ENCODE measurements at places on chromosomes 6 and 20.
A peak's percentile ranks its signal among the peaks of the same experiment; 100 is the strongest.

DNA sequence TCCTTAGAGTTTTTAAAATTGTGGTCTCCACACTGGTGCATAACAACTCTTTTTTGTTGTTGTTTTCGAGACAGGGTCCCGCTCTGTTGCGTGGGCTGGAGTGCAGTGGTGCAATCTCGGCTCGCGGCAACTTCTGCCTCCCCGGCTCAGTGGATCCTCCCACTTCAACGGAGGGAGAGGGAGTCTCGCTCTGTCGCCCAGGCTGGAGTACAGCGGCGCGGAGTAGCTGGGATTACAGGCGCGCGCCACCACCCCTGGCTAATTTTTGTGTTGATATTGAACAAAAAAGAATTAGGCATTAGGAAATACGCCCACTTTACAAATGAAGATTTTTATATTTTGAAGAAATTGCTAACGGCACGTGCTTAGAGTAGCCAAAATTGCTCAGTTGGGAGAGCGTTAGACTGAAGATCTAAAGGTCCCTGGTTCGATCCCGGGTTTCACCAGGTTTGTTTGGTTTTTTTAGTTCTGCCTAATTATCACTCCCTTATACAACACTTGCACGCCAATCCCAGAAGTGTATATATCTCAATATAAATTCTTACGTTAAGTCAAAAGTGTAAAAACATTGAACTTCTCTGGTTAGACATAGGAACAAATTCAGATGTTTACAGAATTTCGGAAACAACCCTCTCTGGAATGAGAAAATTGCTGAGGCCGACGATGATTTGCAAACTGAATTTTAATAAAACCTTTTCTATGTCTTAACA, 159.6 kb downstream of the TRIM27 start:
- H3K27me3 ChIP-seq, result no peaks in the 10 kb centered on the region
- H3K4me3 ChIP-seq, result no peak overlapping the region
- no peak overlapping the region for H3K27ac ChIP-seq
- H3K36me3 ChIP-seq, result no peaks in the 10 kb centered on the region
- H3K4me1 ChIP-seq, result no peaks in the 10 kb centered on the region

DNA sequence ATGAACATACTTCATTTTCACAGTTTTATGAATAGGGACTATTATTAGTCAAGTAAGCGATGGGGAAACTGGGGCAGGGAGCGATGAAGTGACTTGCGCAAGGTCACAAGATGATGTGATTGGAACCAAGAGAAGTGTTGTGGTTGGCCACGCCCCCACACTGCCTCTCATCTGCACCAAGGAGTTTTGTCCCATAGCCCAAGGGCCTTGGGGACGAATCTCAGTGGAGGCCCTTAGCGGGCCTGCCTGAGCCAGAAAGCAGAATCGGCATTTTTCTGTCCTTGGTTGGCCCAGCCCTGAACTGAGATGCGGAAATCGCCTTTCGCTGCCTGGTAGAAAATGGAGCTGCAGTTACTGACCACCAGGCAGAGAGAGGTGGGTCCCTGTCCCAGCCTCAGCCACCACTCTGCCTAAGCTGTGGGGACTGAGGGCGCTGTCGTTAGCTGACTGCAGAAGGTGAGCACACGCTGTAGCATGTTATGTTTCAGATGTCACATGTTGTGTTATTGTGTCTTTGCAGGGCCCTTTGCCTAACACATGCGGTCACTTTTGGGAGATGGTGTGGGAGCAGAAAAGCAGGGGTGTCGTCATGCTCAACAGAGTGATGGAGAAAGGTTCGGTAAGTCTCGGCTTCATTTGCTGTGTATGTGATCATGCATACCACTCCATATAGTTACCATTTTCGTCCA, 57.8 kb downstream of the PTPN1 start:
- H3K4me3 ChIP-seq, result no peak overlapping the region
- H3K4me1 ChIP-seq, result peaks cover 16% of the 10 kb centered on the region
- no peaks in the 10 kb centered on the region for H3K36me3 ChIP-seq
- H3K27me3 ChIP-seq, result no peaks in the 10 kb centered on the region
- no peak for DNase-seq

GRCh38 chr20:45290677-45291355, 15.8 kb upstream of the RBPJL start:
- no peaks in the 10 kb centered on the region for H3K4me1 ChIP-seq
- peak; percentile 89 for DNase-seq
- no peaks in the 10 kb centered on the region for H3K36me3 ChIP-seq
- no peaks in the 10 kb centered on the region for H3K27me3 ChIP-seq

DNA sequence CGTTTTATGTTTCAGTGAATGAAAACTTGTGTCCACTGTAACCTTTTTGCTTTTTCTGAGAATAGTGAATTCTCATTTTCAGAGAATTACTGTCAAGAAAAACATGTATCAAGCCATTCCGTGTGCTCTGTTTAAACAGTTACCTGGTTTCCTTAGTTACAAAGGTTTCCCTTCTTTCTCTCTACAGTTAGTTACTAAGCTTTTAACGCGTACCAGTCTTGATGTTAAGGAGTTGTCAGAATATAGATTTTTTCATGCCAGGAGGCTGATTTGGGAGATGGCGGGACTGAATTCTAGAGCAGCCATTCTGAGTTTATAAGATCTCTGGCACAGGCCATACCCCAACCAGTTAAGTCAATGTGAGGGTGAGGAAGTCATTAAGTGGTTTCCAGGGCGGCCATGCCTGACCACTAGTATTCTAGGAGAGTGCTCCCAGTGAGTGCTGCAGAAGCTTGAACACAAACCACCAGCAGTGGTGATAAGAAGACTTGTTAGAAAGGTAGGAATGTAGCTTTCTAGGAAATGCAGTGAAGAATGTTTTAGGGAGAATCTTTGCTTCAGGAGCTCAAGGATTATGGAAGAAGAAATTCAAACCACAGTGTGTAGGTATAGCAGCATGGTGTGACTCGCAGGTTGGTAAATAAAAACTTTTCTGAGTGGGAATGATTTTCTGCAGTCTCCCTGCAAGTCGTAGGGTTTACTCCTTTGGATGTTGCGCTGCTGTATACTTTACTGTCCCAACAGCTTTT, 112.9 kb downstream of the JARID2 start:
- H3K36me3 ChIP-seq, result no peaks in the 10 kb centered on the region
- H3K27ac ChIP-seq, result no peak overlapping the region
- H3K4me3 ChIP-seq, result no peak overlapping the region

GRCh38 chr20:48983423-48984400, 62.2 kb downstream of the ARFGEF2 start:
- no peaks in the 10 kb centered on the region for H3K4me1 ChIP-seq
- H3K27ac ChIP-seq, result no peak overlapping the region
- no peak overlapping the region for H3K4me3 ChIP-seq
- H3K27me3 ChIP-seq, result no peaks in the 10 kb centered on the region
- DNase-seq, result no peak

DNA sequence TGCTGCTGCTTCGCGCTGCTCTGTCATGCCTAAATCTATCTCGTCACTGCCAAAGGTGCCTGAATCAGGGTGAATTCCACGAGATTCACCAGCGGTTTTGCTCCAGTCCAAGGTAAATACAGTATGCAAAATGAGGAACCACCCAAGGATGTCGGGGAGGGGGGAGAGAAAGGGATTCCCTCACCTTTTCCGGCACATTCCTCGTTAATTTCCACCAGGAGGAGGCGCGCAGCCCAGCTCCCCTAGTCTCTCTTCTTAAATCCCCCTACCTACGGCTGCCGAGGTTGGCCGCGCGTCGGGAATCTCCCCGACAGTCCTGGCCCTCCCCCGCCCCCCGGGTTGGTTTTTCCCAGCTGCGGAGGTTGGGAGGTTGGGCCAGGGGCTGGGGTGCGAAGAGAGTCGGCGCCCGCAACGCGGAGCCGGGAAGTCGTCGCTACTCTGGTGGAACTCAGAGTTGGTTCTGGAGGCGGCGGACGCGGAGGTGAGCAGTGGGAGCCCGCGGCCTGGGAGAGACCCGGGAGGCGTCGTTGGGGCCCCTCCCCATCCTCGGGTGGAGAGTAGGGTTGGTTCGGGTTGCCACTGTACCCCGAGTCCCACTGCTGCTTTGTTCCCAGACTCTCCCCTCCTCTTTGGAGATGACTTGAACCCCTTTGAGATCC, at the start of gene TPBG:
TSS of gene TPBG (plus strand) at position 390 of the 659 bp plus-strand sequence. CDS start 1,145 bp downstream, outside the sequence.
- H3K27me3 ChIP-seq, result no peaks in the 10 kb centered on the region
- DNase-seq, result peak; percentile 66
- no peaks in the 10 kb centered on the region for H3K36me3 ChIP-seq
- H3K27ac ChIP-seq, result peak within 1 kb of the TSS; percentile 42

DNA sequence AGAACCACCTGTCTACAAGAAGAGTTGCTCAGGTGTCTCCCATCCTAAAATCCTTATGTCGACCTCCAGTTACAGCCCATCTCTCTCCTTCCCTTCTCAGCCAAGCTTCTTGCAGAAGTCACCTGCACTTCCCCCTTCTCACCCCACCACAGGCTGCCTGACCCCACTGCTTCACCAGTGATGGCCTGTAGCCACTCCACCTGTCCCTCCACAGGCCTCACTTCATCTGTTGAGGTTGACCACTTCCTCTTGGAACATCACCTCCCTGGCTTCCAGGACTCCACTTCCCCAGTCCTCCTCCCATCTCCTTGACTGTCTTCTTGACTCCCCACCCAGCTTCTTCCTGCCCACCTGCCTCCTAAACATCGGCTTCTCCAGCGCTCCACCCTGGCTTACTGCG, 25.4 kb downstream of the MRPL14 start:
- H3K27me3 ChIP-seq, result no peaks in the 10 kb centered on the region
- peaks cover 13% of the 10 kb centered on the region for H3K4me1 ChIP-seq
- no peak overlapping the region for H3K27ac ChIP-seq
- no peak for DNase-seq
- H3K36me3 ChIP-seq, result no peaks in the 10 kb centered on the region

DNA sequence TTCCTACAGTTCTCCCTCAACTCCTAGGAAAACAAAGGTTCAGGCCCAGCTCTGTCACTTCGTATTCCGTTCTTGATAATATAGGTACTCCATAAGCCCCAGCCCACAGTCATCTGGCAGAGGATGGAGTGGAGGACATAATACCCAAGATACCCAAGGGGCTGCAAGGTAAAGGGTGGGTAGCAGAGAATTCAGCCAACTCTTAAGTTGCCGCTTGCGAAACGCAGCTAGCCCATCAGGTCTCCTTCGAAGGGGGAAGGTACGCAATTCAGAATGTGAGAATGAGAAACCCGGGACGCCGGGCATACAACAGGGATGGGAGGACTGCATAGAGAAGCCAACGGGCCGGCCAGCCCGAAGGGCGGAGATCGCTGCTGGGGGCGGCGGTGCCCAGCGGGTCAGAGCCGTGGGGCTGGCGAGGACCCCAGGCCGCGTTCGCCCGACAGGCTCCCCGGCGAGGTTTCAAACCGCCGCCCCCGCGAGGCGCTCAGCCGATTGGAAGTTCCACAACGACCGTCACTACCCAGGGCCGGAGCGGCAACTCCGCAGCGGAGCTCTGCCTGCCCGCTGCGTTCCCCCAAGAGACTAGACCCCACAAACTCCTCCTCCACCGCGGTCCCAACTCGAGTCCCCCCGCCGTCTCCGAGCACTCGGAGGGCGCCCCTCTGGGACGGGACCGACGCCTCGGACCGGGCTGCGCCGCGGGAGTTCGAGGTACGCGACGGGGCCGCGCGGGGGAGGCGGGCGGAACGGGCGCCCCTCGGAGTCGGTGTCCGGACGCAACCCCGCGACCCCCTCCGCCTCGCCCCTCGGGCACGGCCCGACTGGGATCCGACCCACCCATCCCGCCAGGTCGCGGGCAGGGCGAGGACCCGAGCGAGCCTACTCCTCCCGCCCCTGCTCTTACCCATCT, 911 bp downstream of the CDK19 start:
- H3K27me3 ChIP-seq, result no peaks in the 10 kb centered on the region
- peak overlapping the region; percentile 98 for H3K4me3 ChIP-seq

- H3K4me1 ChIP-seq, result no peaks in the 10 kb centered on the region
- DNase-seq, result no peak
- no peak overlapping the region for H3K27ac ChIP-seq
- no peaks in the 10 kb centered on the region for H3K27me3 ChIP-seq
- no peaks in the 10 kb centered on the region for H3K36me3 ChIP-seq
These were observed 265.0 kb upstream of the TAB2 start for GRCh38 chr6:149052350-149053106.

GRCh38 chr6:96787846-96788580, 49.3 kb downstream of the GPR63 start:
- no peaks in the 10 kb centered on the region for H3K36me3 ChIP-seq
- no peak overlapping the region for H3K4me3 ChIP-seq
- no peaks in the 10 kb centered on the region for H3K4me1 ChIP-seq

DNA sequence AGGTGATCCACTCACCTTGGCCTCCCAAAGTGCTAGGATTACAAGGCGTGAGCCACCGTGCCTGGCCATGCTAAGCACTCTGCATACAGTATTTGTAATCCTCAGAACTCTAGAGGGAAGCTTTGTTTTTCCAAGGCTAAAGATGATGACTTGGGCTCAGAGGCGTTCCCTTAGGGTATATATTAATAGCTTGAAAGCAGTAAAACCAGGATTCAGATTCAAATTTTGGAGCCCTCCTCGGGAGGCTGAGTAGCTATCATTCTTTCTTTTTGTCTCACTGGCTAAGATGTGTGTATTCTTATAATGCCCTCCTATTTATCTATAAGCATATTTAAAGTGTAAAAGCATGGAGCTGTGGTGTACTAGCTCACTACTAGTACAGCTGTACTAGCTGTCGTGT, 68.5 kb downstream of the PRPH2 start:
- H3K4me1 ChIP-seq, result no peaks in the 10 kb centered on the region
- H3K27me3 ChIP-seq, result no peaks in the 10 kb centered on the region
- no peak overlapping the region for H3K27ac ChIP-seq
- no peak overlapping the region for H3K4me3 ChIP-seq

DNA sequence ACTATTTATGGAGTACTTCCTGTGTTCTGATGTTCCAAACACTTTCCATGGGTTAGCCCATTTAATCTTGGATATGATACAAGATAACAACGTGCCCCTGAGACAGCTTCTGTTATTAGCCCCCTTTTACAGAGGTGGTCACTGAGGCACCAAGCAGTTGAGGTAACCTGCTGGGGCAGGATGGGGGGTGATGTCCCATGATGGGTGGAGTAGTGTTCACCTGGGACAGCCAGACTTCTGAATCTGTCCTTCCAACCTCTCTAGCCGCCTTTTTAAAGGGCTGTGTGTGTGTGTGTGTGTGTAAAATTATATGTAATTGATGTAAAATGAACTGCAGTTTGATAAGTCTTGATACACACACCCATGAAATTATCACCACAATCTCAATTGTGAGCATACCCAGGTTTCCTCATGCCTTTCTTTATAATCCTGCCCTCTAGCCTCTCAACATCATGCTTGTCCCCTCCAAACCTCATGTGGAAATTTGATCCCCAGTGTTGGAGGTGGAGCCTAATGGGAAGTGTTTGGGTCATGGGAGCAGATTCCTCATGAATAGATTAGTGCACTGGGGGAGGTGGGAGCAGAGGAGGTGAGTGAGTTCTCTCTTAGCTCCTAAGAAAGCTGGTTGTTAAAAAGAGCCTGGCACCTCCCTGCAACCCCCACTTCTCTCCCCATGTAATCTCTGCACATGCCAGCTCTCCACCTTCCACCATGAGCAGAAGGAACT, 39.2 kb downstream of the PLAGL2 start:
- no peak overlapping the region for H3K4me3 ChIP-seq
- H3K4me1 ChIP-seq, result peaks cover 16% of the 10 kb centered on the region
- H3K27me3 ChIP-seq, result no peaks in the 10 kb centered on the region
- no peaks in the 10 kb centered on the region for H3K36me3 ChIP-seq
- no peak overlapping the region for H3K27ac ChIP-seq
- DNase-seq, result no peak

- H3K27ac ChIP-seq, result no peak overlapping the region
- no peaks in the 10 kb centered on the region for H3K27me3 ChIP-seq
- no peak overlapping the region for H3K4me3 ChIP-seq
- H3K36me3 ChIP-seq, result no peaks in the 10 kb centered on the region
These were observed 47.8 kb upstream of the GATA5 start for GRCh38 chr20:62523473-62524203.

GRCh38 chr6:112153926-112154607, 66.7 kb downstream of the FAM229B start:
- H3K27ac ChIP-seq, result no peak overlapping the region
- H3K4me3 ChIP-seq, result no peak overlapping the region
- no peaks in the 10 kb centered on the region for H3K27me3 ChIP-seq
- H3K4me1 ChIP-seq, result no peaks in the 10 kb centered on the region
- no peak for DNase-seq
- H3K36me3 ChIP-seq, result no peaks in the 10 kb centered on the region
